Neural cell (in vitro differentiated cells): ENCODE measurements at places on chromosomes 4 and X. TPM values are rescaled to one million over a fixed set of nuclear protein-coding genes. Genes with fewer than 3 reads are reported as not detected.

PCDH19 gene
- 8.2 and 8.4 TPM in 2 replicates for polyA plus RNA-seq

TMPRSS11B gene
- polyA plus RNA-seq: not detected in 2 replicates

POU4F2 gene
- 0.24 TPM in 1 of 2 replicates, not detected in the other for polyA plus RNA-seq

TEX13B gene
- polyA plus RNA-seq: not detected in 2 replicates

RAB33A gene
- polyA plus RNA-seq: 74.7 and 95.4 TPM in 2 replicates

TLR6 gene
- polyA plus RNA-seq: not detected in 2 replicates

GAGE12J gene
- not detected in 2 replicates for polyA plus RNA-seq

NOP14 gene
- polyA plus RNA-seq: 5.5 and 6.3 TPM in 2 replicates

PROM1 gene
- 1.1 and 2.3 TPM in 2 replicates for polyA plus RNA-seq

FAM13A gene
- polyA plus RNA-seq: 4.0 and 7.9 TPM in 2 replicates

TCP11X1 gene
- polyA plus RNA-seq: 0.20 TPM in 1 of 2 replicates, not detected in the other

MAGT1 gene
- 2.5 and 3.6 TPM in 2 replicates for polyA plus RNA-seq

CMC4 gene
- polyA plus RNA-seq: 15.7 and 16.4 TPM in 2 replicates

GC gene
- polyA plus RNA-seq: not detected in 2 replicates

SLC16A2 gene
- 14.5 and 17.4 TPM in 2 replicates for polyA plus RNA-seq

DGAT2L6 gene
- polyA plus RNA-seq: not detected in 2 replicates

VCX3B gene
- not detected in 2 replicates for polyA plus RNA-seq

ASB12 gene
- polyA plus RNA-seq: 1.2 and 1.5 TPM in 2 replicates

MTCP1 gene
- 1.1 and 2.4 TPM in 2 replicates for polyA plus RNA-seq

CCDC158 gene
- polyA plus RNA-seq: not detected in 2 replicates

TMPRSS11E gene
- not detected in 2 replicates for polyA plus RNA-seq

ITGB1BP2 gene
- 2.8 and 5.4 TPM in 2 replicates for polyA plus RNA-seq

TNMD gene
- polyA plus RNA-seq: 0.24 TPM in 1 of 2 replicates, not detected in the other

SPACA5 gene
- polyA plus RNA-seq: not detected in 2 replicates

MND1 gene
- polyA plus RNA-seq: 5.6 and 10.6 TPM in 2 replicates

FOXO4 gene
- polyA plus RNA-seq: 1.9 and 3.1 TPM in 2 replicates

TNIP3 gene
- polyA plus RNA-seq: 0.09 TPM in 1 of 2 replicates, not detected in the other

ARR3 gene
- not detected in 2 replicates for polyA plus RNA-seq

CT83 gene
- polyA plus RNA-seq: not detected in 2 replicates

RBM46 gene
- 0.09 TPM in 1 of 2 replicates, not detected in the other for polyA plus RNA-seq

KCTD8 gene
- 0.71 and 1.2 TPM in 2 replicates for polyA plus RNA-seq

ABLIM2 gene
- polyA plus RNA-seq: 14.9 and 103 TPM in 2 replicates

LDB2 gene
- 25.7 and 58.9 TPM in 2 replicates for polyA plus RNA-seq

SPINK2 gene
- polyA plus RNA-seq: 1.4 TPM in 1 of 2 replicates, not detected in the other

PAGE4 gene
- polyA plus RNA-seq: not detected in 2 replicates

RPS6KA6 gene
- polyA plus RNA-seq: 12.9 and 15.3 TPM in 2 replicates

FAM200B gene
- polyA plus RNA-seq: 182 and 238 TPM in 2 replicates

HHIP gene
- not detected in 2 replicates for polyA plus RNA-seq

REELD1 gene
- not detected in 2 replicates for polyA plus RNA-seq

SLC9B1 gene
- not detected in 2 replicates for polyA plus RNA-seq

BLTP1 gene
- polyA plus RNA-seq: 111 and 126 TPM in 2 replicates

HTATSF1 gene
- polyA plus RNA-seq: 114 and 137 TPM in 2 replicates

SPANXN4 gene
- not detected in 2 replicates for polyA plus RNA-seq

GAB3 gene
- polyA plus RNA-seq: 0.06 TPM in 1 of 2 replicates, not detected in the other

PRKG2 gene
- 0.16 and 0.20 TPM in 2 replicates for polyA plus RNA-seq

OPN1LW gene
- polyA plus RNA-seq: not detected in 2 replicates

CXCL8 gene
- polyA plus RNA-seq: not detected in 2 replicates

MAGEB17 gene
- 0.17 TPM in 1 of 2 replicates, not detected in the other for polyA plus RNA-seq

GABRE gene
- 0.10 TPM in 1 of 2 replicates, not detected in the other for polyA plus RNA-seq

PRRG3 gene
- polyA plus RNA-seq: not detected in 2 replicates

IQCM gene
- not detected in 2 replicates for polyA plus RNA-seq

ARX gene
- polyA plus RNA-seq: 39.2 and 42.8 TPM in 2 replicates

CSN1S1 gene
- not detected in 2 replicates for polyA plus RNA-seq

CORIN gene
- 0.25 and 1.2 TPM in 2 replicates for polyA plus RNA-seq

USP17L11 gene
- not detected in 2 replicates for polyA plus RNA-seq

CT45A5 gene
- polyA plus RNA-seq: not detected in 2 replicates

DRD5 gene
- polyA plus RNA-seq: 0.33 and 0.46 TPM in 2 replicates

NAT8L gene
- polyA plus RNA-seq: 12.6 and 15.4 TPM in 2 replicates

SSX4B gene
- polyA plus RNA-seq: not detected in 2 replicates

CAMK2D gene
- polyA plus RNA-seq: 27.1 and 29.8 TPM in 2 replicates
